Activated T-helper 9 cell treated with anti-CD3 and anti-CD28 coated beads, Interleukin-2, amount 50 U/mL, for 16 hours (primary cell): ENCODE measurements at places on chromosomes 4 and X.

GRCh38 chrX:44903107-44903506 is 30.1 kb downstream of the KDM6A start:
- no peak for DNase-seq

- DNase-seq = no peak
These were observed 28.7 kb downstream of the EFHC2 start for GRCh38 chrX:44314808-44315207.

DNA sequence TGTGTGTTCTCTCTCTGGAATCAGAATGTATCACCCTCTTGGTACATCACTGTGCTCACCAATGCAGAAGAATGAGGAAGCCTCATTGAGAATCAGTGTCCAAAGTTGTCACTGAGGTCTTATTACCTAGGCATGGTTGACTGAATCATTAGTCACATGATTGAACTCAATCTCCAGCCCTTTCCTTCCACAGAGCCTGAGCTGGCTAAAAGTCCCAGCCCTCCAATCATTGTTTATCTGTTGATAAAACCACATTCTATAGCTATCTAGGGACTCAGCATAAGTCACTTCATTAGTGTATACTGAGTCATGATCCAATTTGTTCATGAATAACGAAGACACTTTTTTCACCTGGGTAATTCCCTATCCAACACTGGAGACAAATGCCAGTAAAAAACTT is 396.8 kb downstream of the TRAM1L1 start:
- DNase-seq = no peak

- DNase-seq = no peak
These were observed 119.6 kb downstream of the CBLL2 start for GRCh38 chrX:22392133-22392948.

DNA sequence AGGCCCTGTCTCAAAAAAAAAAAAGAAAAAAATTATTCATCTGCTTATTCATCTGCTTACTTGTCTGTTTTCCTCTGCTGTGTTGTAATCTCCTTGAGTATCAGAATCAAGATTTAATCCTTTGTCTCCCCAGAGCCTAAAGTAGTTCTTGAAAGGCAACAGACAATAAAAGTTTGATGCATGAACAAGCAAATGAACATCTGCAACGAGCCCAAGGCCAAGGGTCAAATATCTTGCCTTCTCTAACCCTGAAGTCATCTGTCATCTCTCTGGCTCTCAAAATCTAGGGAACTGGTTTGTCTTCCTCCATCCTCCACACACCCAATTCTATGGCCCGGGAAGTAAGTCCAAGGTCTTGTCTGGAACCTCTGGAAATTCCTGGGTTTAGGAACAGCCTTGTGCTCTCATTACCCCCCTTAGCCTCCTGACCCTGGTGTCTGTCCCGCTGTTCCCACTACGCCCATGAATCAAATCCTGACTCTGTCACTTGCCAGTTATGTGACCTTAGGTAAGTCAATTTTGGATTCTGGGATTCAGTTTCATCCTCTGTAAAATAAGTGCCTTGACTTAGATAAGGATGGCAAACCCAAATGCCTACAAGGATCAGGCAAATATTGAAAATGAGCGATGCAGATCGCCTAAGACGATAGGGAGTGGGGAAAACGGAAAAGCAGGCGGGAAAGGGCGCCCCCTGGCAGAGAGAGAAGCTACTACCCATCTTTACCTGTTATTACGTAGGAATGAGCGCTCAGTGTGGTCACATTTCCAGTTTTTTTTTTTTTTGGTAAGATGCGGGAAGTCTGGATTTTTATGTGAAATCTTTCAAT is 102.7 kb upstream of the DHX15 start:
- no peak for DNase-seq

GRCh38 chr4:186068581-186069348 is at the start of gene TLR3:
Gene TLR3, plus strand, starts transcription at chr4:186069156. Its CDS starts 7,464 bp downstream, at chr4:186076620.
- DNase-seq = no peak

DNA sequence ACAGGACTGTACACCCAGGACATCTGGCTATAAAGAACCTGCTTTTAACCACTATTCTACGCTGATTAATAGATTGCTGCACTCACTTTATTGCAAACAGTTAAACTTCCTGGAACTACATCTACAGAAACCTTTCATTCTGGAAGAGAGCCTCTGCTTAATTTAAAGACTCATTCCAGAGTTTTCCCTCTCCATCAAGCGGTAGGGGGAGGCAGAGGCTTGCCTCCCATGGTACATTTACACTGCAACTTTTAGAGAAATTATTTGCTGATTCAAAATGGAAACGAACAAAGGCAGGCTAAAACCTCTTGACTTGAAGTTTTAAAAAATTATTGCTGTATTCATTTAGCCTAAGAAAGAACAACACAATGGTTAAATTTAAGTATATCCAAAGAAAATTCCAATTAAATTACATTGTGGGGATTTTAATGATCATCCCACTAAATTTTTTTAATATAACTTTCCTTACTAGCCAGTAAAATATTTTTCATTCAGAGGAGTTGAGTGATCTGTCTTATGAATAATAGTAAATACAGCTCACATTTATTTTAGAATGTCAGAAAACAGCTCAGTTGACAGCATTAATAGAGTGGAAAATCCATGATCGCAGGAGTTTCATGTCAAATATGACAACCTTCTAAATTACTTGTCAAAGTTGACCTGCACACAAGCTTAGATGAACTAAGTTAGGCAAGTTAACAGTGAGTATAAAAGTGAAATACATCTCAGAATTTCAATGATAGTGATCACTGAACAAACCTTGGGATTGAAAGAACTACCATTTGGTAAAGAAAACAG is 46.3 kb upstream of the PCDH10 start:
- no peak for DNase-seq

- DNase-seq = no peak
These were observed 24.0 kb downstream of the CEP44 start for GRCh38 chr4:174307694-174308093.

DNA sequence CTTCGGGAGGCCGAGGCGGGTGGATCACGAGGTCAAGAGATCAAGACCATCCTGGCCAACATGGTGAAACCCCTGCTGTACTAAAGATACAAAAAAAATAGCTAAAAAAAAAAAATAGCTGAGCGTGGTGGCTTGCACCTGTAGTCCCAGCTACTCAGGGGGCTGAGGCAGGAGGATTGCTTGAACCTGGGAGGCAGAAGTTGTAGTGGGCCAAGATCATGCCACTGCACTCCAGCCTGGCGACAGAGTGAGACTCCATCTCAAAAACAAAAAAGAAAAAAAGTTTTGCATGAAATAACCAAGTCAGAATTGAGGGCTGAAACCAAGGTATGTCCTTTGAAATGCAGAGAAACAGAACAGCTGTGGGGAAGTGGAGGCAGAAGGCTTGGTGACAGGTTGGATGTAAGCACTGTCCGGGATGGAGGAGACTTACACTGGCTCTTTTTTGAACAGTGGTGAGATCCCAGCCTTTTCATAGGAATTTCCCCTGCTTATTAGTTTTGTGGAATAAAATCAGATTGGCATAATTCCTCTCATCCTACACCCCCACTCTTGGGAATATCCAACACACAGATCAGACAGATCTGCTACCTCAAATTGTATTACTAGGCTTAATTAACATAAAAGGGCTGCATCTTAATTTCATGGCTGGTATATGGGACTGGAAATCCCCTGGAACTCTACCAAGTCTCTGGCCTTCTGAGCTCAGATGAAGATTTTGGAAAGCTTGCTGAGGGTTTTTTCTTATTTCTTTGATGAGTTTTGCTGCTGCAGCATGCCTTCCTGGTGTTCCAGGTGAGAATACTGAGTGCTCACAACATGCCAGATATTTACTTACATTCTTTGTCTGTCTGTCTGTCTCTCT is 18.8 kb upstream of the C4orf36 start:
- no peak for DNase-seq

GRCh38 chrX:105945266-105945665 is 93.3 kb downstream of the SERPINA7 start:
- DNase-seq = no peak

GRCh38 chr4:83581411-83582288 is 45.7 kb downstream of the GPAT3 start:
- no peak for DNase-seq

DNA sequence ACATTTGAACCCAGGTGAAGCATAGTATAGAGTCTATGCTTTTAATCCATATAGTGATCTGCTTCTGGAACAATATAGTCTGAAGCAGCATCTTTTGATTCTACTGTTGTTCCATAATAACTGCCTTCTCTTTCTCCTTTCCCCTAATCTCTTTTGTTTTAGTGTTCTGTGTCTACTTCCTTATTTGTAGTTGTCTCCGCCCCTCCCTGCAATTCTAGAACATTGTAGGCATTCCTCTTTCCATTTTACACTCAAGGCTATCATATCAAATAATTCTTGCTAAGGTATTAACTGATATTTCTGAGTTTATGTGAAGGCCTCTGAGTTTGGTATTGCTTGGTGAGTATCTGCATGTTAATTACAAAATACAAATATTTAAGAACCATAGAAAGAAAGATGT is 11.6 kb downstream of the BLTP1 start:
- no peak for DNase-seq

DNA sequence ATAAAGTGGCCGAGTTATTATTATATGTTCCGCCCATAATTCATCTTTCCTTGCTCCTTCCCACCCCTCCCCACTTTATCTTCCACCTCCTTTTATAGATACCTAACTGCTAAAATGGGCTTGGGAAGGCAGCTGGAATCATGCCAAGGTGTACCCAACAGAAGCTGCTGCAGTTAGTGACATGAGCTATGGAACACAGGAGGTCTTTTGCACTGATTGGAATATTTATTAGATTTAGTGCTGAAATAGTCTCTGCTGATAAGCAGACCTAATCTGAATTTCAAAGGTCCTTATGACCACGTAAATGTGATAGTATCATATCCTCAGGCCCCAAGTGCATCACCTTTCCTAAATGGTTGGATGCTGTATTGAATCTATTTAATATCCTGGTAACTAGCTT is 64.9 kb downstream of the HMGB2 start:
- no peak for DNase-seq

- DNase-seq = no peak
These were observed 28.8 kb upstream of the IL13RA1 start for GRCh38 chrX:118698516-118699170.

- no peak for DNase-seq
These were observed 717.3 kb upstream of the ACTRT1 start for GRCh38 chrX:128769495-128769894.

GRCh38 chr4:119897260-119897659 is 169.4 kb downstream of the MAD2L1 start:
- DNase-seq = no peak

GRCh38 chr4:7156761-7157488 is 35.4 kb upstream of the SORCS2 start:
- no peak for DNase-seq
